ENCODE measurements at places on chromosomes 1 and 21.
A peak's percentile ranks its signal among the peaks of the same experiment; 100 is the strongest.

DNA sequence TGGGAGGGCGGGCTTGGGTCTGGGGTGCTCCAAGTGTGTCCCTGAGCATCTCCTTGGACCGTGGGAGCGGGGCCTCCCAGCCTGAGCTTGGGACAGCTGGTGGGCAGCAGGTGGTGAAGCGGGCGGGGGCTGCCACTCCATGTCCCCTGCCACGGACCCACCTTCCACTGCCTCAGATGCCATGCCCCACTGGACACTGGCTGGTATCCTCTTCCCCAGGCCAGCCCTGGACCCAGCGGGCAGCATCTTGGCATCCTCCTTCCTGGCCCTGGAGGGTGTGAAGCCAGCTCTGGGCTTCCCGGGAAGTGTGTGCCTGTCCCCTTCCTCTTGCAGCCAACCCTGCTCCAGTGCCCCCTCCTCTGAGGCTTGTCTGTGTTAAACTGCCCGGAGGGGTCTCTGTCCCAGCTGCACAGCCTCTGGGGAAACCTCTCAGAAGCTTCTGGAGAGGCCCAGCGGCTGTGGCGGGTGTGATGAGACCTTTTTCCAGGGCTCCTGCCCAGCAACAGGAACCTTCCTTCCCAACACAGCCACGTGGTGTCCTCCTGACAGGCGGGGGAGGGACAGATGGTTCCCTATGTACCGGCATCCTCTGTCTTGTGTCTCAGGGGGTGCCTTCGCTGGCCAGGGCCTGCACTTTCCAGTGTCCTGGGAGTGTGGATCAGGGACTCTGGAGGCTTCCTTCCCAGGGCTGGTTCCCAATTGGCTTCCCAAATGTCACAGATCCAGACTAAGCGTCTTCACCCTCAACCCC, 81.6 kb upstream of the DISP3 start:
- DNase-seq: no peak

- no peak for DNase-seq
These were observed 172.7 kb downstream of the PDE4B start for GRCh38 chr1:65965112-65965996.

DNA sequence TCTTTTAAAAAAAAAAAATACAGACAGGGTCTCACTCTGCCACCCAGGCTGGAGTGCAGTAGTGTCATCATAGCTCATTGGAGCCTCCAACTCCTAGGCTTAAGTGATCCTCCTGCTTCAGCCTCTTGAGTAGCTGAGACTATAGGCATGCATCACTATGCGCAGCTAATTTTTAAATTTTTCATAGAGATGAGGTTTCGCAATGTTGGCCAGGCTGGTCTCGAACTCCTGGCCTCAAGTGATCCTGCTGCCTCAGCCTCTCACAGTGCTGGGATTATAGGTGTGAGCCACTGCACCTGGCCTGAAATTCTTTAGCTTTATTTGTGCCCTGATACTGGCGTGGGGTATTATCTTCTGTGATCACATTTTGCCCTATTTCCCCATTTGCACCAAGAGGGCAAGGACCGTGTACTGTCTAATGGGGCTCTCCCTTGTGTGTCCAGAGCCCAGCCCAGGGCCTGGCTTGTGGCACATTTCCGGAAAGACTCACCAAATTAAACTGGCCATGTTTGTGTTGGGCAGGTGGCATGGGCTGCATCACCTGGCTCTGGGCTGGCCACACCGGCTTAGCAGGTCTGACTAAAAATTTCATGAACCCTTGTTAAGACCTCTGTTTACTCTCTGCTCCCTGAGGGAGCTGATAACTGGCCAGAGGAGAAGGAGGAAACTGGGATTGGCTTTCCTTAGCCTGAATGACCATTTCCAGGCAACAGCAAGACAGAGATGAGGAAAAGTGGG, 32.2 kb downstream of the TRIM62 start:
- no peak for DNase-seq

DNA sequence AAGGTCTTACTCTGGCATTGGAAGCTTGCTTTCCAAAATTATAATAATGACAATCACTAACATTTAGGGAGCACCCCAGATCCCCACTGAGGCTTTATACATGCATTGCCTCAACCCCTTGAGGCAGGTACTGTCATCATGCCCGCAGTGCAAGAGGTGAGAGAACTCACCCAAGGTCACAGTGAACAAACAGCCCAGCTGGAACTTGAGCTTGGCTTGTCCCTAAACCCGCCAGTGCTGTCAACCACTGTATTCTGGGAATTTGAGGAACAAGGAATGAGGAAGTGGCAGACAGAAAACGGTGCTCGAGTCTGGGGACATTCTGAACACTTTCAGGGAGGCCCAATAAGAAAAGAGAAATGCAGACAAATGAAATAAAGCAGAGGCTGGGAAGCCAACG, 34.6 kb upstream of the TLR5 start:
- DNase-seq: no peak

GRCh38 chr1:116933606-116934515, 24.1 kb downstream of the PTGFRN start:
- DNase-seq: no peak

DNA sequence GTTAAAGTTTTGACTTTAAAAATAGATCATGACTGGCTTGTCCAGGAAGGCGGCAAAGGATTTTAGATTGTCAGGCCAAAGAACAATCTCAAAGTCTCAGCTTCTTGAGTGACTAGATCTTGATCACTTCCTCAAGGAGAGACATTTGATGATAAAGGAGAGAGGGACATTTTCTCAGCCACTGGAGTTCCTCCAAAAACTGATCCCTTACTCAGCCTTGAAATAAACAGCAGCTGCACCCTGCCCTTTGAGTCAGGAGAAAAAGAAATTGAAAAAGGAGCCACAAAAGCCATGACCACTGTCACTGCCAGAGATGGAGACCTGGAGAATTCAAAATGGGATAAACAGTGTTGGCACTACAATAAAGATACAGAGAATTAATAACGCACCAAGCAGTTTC, 288.4 kb upstream of the PRMT6 start:
- no peak for DNase-seq

- DNase-seq: no peak
These were observed 54.1 kb upstream of the RGS18 start for GRCh38 chr1:192104128-192104527.

DNA sequence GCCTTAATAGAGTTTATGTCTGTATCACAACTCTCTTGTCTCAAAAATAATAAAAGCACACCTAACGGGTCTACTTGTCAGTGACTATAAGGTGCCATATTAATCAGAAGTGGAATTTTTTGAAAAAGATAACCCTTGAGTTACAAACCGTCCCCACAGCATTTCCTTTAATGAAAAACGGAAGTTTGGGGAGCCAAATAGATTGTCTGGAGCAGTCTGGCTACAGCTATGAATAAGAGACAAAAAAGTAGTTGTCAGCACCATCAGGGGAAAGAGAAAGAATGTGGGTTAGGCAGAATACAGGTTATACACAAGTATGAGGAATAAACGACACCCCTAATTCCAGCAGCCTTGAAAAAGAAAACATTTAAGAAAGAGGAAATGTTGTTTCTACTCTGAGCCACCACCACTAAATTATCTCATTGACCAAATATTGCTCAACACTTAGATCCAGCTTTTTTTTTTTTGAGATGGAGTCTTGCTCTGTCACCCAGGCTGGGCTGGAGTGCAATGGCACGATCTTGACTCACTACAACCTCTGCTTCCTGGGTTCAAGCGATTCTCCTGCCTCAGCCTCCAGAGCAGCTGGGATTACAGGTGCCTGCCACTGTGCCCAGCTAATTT, 29.4 kb upstream of the USP24 start:
- no peak for DNase-seq

GRCh38 chr1:184935920-184936798, 38.1 kb downstream of the NIBAN1 start:
- no peak for DNase-seq

DNA sequence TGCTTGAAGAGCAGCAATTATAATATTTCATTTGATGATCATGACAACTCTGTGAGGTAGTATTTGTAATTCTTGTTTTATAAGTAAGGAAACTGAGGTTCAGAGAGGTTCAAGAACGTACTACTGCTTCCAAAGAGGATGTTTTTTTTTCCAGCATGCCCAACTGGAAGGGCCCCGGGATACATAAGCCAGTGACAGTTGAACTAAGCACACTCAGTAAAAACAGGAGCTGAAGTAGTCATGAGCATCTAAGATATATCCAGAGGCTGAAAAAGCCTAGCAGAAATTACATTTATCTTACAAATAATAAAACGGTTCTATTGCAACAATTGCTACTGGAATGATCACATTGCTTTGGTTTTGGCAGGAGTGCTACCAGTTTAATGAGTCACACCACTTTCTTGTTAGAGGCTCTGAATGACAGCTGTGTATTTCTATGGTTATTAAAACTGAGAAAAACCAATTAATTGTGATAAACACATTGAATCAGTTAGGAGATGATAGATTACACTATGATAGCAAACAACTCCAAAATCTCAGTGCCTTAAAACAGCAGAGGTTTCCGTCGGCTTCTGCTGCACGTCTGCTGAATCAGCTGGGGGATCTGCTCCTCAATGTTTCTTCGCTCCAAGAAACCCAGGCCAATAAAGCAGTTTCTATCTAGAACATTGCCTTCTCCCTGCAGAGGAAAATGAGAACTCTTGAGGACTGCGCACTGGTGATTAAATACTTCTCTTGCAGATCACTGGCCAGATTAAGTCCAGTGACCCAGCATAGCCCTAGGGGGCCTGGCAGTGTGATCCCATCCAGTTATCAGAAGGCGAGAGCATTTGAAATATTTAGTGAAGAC, 522.7 kb downstream of the PLPP3 start:
- DNase-seq: no peak

GRCh38 chr21:41965461-41966013, 11.7 kb upstream of the C2CD2 start:
- no peak for DNase-seq

DNA sequence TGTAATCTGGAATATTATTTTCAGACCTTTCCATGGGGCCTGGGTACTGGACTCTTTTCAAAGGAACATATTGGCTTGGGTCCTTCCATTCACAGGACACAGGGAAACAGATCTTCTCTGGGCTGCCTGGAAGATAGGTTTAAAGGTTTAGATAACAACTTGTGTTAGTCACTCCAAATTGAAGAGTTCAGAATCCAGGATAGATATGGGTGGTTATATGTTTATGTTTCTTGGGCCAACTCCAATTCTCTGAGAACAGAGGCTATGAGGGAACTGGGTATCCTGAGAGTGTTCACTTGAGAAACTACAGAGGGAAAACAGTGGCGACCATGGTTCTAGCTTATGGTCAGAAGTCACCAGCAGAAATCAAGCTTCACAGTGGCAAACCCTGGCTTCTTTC, 8.7 kb upstream of the PIGM start:
- DNase-seq: no peak

DNA sequence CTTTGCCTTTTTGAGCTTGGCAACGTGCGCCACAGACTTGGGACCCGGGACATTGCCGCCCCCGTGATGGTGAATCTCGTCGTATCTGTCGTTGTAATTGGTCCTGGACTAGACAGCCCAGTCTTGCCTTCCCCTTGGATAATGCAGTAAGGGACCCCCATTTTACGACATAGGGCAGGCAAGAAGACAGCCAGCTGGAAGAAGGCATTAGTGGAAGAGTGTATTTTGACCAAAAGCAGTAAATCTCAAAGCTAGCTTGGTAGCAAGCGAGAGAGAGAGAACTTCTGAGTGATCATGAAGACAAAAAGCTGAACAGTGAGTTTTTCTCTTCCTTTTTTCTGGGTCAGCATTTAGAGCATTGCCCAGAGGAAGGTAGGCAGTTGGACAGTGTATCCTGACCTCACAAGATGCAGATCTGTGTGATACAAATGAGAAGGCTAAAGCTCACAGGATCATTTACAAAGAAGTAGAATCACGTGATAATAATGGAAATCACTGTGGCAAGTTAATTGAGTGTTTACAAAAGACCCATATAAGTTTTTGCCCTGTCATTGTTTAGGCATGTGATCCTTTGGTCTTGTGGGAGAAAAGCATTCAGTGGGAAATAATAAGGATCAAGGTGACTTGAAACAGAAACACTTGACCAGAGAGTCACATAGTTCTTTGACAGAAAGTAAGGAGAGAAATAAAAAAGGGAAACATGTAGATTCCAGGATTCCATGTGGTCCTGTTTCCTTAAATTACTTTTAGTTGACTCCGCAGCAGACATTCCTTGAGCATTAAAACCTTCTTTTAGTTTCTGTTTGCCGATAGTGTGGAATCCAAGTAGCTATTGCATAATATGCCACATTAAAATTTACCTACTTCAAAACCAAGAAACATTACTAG, 66.3 kb downstream of the CNST start:
- no peak for DNase-seq

GRCh38 chr1:246219508-246220030, 287.5 kb downstream of the SMYD3 start:
- no peak for DNase-seq

GRCh38 chr1:175075572-175076568, 8.2 kb downstream of the TNN start:
- no peak for DNase-seq

- DNase-seq: no peak
These were observed 233.6 kb upstream of the FMN2 start for GRCh38 chr1:239858057-239858456.

GRCh38 chr21:44503901-44504399, 36.0 kb downstream of the KRTAP10-1 start:
- no peak for DNase-seq

GRCh38 chr1:21762022-21762404, 20.9 kb downstream of the USP48 start:
- no peak for DNase-seq

- no peak for DNase-seq
These were observed 72.2 kb upstream of the IFFO2 start for GRCh38 chr1:19028546-19029129.

GRCh38 chr1:147892731-147893214, 9.8 kb upstream of the GJA8 start:
- DNase-seq: peak; percentile 26

DNA sequence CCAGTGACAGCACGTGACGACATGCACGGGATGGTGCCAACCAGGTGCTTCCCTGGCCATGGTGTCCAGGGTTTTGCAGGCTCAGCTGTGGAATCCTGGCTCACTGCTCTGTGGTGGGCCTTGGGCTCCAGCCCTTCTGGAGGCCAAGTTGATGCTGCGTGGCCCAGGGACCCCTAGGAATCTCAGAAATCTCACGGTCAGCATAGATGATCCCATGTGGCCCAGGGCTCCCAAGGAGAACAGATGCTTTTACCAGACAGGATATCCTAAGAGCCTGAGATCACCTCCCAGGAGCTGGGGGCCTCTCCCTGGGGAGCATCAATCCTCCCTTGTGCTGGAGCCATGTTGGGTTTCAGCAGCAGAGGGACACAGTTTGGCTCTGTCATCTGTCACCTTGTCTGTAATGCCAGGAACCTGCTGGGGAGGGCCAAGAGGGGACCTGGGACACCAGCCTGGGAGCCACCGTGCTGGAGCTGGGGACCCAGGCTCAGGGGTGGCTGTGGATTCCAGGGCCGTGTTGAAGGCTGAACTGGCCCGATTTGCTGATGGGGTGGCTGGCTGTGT, 63.9 kb downstream of the TRIM11 start:
- DNase-seq: no peak

- no peak for DNase-seq
These were observed 52.4 kb downstream of the NEGR1 start for GRCh38 chr1:72229893-72230292.

DNA sequence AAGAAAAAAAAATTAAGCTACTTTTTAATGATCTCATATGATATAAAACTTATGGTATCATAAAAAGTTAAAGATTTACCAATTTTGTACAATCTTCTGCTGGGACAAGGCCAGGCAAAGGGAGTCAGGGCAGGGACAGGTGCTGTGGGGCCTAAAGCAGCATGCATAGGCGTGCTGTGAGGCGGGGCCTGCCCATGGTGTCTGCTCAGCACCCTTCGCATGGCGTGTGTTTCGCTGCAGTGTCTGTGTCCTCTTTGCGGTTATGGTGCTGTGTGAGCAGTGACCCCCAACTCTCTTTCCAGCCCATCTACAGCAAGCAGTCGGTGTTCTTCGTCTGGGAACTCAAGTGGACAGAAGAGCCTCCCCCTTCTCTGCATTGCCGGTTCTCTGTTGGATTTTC, 13.4 kb upstream of the PWP2 start:
- DNase-seq: no peak

Data from SW 1271 (cell line).